Activated B cell treated with CpG ODN at 0.5 μM for 24 hours (primary cell): ENCODE measurements at places on chromosomes 2 and 18. TPM values are rescaled to one million over a fixed set of nuclear protein-coding genes. Genes with fewer than 3 reads are reported as not detected.

Gene KCNE4
- total RNA-seq = not detected in 2 replicates

GRCh38 chr2:168974428-168974827 is 56.7 kb downstream of the ABCB11 start:
- H3K27ac ChIP-seq = no peak overlapping the region
- H3K4me3 ChIP-seq = no peak overlapping the region
- no peaks in the 10 kb centered on the region for H3K36me3 ChIP-seq
- no peak for DNase-seq

GRCh38 chr2:26246818-26247217 is 2.1 kb downstream of the HADHB start:
- DNase-seq = no peak
- H3K4me3 ChIP-seq = peak overlapping the region; percentile 2
- no peak overlapping the region for H3K27ac ChIP-seq
- H3K27me3 ChIP-seq = no peaks in the 10 kb centered on the region
- H3K4me1 ChIP-seq = peaks cover 56% of the 10 kb centered on the region

- H3K4me1 ChIP-seq = no peaks in the 10 kb centered on the region
- H3K4me3 ChIP-seq = no peak overlapping the region
- no peaks in the 10 kb centered on the region for H3K36me3 ChIP-seq
These were observed 90.6 kb upstream of the LDAH start for GRCh38 chr2:20913491-20913890.

GRCh38 chr2:106978647-106979046 is 92.7 kb upstream of the ST6GAL2 start:
- H3K27me3 ChIP-seq = no peaks in the 10 kb centered on the region
- DNase-seq = no peak
- H3K4me3 ChIP-seq = no peak overlapping the region
- H3K4me1 ChIP-seq = no peaks in the 10 kb centered on the region
- no peaks in the 10 kb centered on the region for H3K36me3 ChIP-seq

GRCh38 chr2:21310493-21310892 is 186.7 kb downstream of the TDRD15 start:
- H3K27ac ChIP-seq = no peak overlapping the region
- H3K4me1 ChIP-seq = no peaks in the 10 kb centered on the region
- no peaks in the 10 kb centered on the region for H3K36me3 ChIP-seq
- H3K4me3 ChIP-seq = no peak overlapping the region
- H3K27me3 ChIP-seq = no peaks in the 10 kb centered on the region
- DNase-seq = no peak

- DNase-seq = no peak
- H3K36me3 ChIP-seq = peaks cover 44% of the 10 kb centered on the region
- no peak overlapping the region for H3K4me3 ChIP-seq
- H3K27me3 ChIP-seq = no peaks in the 10 kb centered on the region
These were observed 3.6 kb downstream of the SCLY start for GRCh38 chr2:238064376-238064775.

- no peaks in the 10 kb centered on the region for H3K36me3 ChIP-seq
- no peak overlapping the region for H3K27ac ChIP-seq
- no peaks in the 10 kb centered on the region for H3K4me1 ChIP-seq
- no peak for DNase-seq
These were observed 595.4 kb downstream of the NYAP2 start for GRCh38 chr2:225994748-225995405.
